Fibroblast of gingiva (primary cell): ENCODE measurements at places on chromosomes 5 and 9.
A peak's percentile ranks its signal among the peaks of the same experiment; 100 is the strongest.

DNA sequence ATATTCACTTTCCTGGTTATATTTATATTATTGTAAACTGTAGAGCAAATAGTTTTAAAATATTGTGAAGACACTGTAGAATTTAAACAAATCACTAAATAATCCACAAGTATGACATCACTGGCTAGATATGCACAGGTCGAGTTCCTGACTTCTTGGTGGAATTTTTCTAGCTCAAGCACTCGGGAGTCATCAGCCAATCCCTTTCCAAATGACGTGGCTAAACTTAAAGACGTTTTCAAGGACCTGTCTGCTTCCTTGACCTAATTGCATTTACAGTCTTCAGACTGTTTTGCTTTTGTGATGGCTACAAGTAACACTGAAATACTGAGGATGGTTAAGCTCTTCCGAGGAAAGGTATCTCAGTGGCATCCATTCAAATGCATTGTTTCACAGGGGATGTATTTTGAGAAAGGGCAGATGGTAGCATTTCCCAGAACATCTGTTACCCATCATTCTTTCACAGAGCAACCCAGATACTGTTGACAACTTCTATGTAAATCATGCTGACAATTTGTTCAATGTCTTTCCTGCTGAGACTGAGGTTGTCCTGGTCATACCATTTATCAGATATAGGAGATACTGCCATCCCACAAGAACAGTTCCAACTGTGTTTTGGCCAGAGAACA lies 262.8 kb downstream of the CDH10 start:
- DNase-seq = no peak

GRCh38 chr9:130172858-130173665 lies 858 bp downstream of the NCS1 start:
- DNase-seq = no peak

DNA sequence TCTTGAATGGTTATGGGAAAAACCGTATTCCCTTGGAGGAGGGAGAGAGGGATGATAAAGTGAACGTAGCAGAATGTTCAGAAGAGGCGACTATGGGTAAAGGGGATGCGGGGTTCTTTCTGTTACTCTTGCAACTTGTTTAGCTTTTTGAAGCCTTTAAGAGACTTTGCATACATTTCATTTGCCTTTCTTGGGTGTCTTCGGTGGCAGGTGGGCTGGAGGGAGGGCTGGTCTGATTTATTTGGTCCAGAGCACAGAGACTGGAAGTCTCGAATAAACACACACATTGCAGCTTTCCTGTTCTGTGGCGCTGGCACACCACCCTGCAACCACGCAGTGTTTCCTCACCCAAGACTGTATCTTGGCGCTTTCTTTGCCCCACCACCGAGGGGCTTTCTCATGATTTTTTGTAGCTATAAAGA lies 23.2 kb downstream of the TTF1 start:
- DNase-seq = no peak

- no peak for DNase-seq
These were observed 6.5 kb upstream of the ACSL6 start for GRCh38 chr5:132017738-132018625.

DNA sequence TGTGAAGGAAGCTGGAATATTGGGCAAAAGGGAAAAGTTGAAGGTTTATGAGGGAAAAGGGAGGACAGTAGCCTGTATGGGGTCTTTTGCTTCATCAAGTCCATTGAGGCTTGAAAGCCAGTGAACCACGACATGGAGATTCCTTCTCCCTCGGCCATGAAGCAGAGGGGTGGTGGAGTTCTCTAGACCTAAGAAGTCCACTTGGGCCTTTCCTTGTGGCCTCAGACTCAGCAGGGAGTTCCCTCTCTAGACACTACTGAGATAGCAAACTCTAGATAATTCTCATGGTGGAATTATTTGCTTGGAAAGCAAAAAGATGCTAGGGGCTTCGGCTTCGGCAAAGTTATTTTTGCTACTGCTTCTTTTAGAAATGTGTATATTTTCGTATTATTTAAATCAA lies 78.5 kb downstream of the FOXD1 start:
- no peak for DNase-seq

DNA sequence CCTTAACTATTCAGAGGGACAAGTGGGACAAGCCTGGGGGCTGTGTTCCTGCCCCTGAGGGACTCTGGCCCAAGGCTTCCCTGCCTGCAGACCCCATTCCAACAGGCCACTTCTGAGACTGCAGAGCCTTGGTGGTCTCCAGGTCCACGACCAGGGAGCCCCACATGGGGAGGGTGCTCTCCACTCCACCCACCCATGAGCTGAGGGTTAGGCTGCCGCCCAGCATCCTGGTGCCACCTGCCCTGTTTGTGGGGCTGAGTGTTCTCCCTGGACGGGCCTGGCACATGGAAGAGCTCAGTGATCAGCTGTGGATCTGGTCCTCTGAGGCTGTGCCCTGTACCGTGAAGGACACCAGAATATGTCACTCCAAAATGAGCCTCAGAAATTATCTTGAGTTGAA lies 2.5 kb upstream of the ABO start:
- DNase-seq = no peak

DNA sequence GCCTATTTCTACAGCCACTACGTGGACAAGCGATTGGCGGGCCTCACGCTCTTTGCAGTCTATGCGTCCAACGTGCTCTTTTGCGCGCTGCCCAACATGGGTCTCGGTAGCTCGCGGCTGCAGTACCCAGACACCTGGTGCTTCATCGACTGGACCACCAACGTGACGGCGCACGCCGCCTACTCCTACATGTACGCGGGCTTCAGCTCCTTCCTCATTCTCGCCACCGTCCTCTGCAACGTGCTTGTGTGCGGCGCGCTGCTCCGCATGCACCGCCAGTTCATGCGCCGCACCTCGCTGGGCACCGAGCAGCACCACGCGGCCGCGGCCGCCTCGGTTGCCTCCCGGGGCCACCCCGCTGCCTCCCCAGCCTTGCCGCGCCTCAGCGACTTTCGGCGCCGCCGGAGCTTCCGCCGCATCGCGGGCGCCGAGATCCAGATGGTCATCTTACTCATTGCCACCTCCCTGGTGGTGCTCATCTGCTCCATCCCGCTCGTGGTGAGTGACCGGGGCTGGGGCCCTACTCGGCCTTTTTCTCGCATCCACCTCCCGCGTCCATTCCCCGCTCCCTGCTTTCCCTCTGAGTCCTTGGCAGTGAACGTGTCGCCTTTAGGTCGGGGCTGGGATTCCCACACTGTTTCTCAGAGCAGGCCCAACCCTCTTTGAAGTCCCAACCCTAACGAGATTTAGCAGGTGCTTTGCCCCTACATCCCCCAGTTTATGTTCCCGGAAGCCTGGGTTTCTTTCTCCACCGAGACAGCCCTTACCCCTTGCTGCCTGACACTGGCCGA lies 1.8 kb downstream of the PTGER4 start:
- peak; percentile 16 for DNase-seq

DNA sequence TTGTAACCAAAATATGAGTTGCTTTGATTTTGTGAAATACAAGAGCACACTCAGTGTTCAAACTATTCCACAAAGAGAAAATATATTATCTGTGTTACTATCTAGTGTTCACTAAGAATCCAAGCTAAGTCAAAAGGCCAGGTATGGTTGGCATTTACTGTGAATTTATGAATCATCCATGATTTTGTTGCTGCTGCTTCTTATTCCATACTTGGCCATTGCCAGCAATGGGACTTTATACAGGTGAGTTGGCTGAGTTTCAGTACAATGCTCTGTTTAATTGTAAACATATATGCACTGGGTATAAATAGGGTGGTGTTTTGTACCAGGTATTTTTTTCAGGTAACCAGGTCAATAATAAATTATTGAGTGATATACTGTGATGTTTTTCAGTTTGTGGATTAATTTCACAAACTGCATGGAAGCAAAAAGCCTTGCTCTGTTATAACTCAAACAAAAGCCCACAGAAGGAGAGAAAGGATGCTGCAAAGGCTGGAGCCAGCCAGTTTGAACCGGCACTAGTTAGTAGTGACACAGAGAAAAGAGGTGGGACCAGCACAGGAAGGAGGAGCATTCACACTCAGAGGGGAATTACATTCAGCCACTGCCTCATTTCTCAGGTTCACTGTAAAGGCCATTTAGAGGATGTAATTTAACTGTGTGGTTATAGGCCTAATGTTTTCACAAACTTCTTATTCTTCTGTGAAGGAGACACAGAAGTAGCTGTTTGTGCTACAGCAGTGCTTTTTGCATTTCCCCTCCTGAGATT lies 381.8 kb downstream of the ADGRV1 start:
- DNase-seq = no peak

GRCh38 chr5:111747337-111747736 lies 9.7 kb downstream of the NREP start:
- no peak for DNase-seq

- DNase-seq = no peak
These were observed 36.5 kb downstream of the KIF2A start for GRCh38 chr5:62342476-62342837.

- no peak for DNase-seq
These were observed 142.9 kb upstream of the OR13F1 start for GRCh38 chr9:104361207-104361606.

GRCh38 chr9:110672873-110673510 lies 4.4 kb downstream of the MUSK start:
- no peak for DNase-seq

GRCh38 chr5:154110716-154111115 lies 71.9 kb downstream of the MFAP3 start:
- DNase-seq = no peak

DNA sequence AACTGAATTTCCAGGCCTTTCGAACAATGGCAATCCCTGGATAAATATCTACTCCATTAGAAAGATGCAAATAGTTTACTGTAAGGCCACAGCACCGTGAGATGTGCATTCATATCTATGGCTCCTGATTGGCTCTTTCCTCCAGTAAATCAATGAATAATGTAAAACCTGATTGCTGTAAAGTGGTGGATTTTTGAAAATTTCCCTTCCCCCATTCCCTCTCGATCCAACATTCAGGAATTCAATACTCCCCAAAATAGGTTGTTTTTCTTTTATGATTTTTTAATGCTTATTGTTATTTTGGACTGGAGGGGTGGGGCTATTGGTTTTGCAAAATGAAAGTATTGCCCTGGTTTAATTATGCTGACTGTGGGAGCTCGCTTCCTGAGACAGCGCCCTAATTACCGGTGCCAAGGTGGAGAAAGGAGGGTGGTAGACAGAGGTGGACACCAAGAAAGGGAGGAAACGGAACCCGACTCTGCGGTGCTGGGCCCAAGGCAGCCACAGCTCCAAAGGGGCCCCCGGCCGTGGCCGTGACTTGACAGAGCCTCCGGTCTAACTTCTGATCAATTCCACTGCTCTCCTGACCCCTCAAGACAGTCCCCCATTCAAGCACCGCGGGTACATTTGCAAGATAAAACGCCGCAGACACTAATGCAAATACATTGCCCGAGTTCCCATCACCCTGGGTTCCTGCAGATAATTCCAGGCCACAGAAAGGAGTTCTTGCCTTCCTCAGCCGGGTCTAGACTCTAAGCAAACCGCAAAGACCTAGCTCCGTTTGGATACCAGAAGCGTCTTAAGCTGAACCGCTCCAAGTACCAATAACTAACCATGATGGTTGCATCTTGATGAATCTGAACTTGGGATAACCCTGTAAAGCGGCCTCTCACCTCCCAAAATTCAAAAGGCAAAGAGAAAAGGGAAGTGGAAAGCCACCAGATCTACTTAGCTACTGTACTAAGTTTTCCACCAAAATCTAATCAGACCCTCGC lies 211.2 kb downstream of the MEF2C start:
- DNase-seq = no peak

- no peak for DNase-seq
These were observed 33.2 kb downstream of the TTLL11 start for GRCh38 chr9:122059955-122060324.

- DNase-seq = no peak
These were observed 305.8 kb upstream of the SMARCA2 start for GRCh38 chr9:1709347-1709746.

GRCh38 chr5:75457161-75457560 lies 54.3 kb downstream of the CERT1 start:
- no peak for DNase-seq

GRCh38 chr9:121357011-121357410 lies 13.0 kb downstream of the STOM start:
- no peak for DNase-seq
